Mesenchymal stem cell (in vitro differentiated cells and primary cell): ENCODE measurements at places on chromosomes 11 and 22.
A peak's percentile ranks its signal among the peaks of the same experiment; 100 is the strongest.

DNA sequence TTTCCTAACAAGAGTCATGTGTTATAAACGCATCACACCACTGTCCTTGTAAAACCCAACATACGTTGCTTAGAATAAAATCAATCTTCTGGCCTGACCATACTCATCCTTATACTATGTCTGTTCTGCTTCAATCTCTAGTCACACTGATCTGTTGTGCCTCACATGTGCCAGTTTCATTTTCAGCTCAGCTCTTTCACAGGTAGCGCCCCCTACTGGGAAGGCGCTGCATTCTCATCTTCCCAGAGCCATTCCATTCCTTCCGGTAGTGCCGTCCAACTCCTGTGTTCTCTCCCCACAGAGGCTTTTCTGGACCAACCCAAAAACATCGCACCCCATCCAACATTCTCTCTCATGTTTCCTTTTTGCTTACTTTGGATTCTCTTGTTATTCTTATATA lies 22.2 kb downstream of the CASP5 start:
- no peak for DNase-seq
- H3K27ac ChIP-seq = no peak overlapping the region
- no peaks in the 10 kb centered on the region for H3K36me3 ChIP-seq
- H3K27me3 ChIP-seq = no peaks in the 10 kb centered on the region
- H3K4me1 ChIP-seq = peaks cover 2% of the 10 kb centered on the region

GRCh38 chr11:62122076-62122475 lies 1.7 kb upstream of the INCENP start:
- no peaks in the 10 kb centered on the region for H3K27me3 ChIP-seq
- H3K4me1 ChIP-seq = peaks cover 7% of the 10 kb centered on the region
- H3K4me3 ChIP-seq = no peak overlapping the region
- H3K36me3 ChIP-seq = no peaks in the 10 kb centered on the region

GRCh38 chr22:48500471-48501230 lies 1327.0 kb downstream of the BRD1 start:
- no peaks in the 10 kb centered on the region for H3K27me3 ChIP-seq
- DNase-seq = no peak
- no peak overlapping the region for H3K4me3 ChIP-seq
- H3K4me1 ChIP-seq = no peaks in the 10 kb centered on the region

DNA sequence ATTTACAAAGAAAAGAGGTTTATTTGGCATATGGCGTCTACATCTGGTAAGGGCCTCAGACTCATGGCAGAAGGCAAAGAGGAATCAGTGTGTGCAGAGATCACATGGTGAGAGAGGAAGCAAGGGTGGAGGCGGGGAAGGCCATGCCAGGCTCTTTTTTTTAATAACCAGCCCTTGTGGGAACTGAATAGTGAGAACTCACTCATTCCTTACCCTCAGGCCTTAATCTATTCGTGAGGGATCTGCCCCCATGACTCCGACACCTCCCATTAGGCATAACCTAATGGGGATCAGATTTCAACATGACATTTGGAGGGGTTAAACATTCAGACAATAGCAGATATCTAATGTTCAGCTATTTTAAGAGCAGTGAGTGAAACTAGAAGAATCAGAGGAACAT lies 55.7 kb downstream of the ATM start:
- no peak overlapping the region for H3K27ac ChIP-seq
- no peak for DNase-seq
- H3K27me3 ChIP-seq = no peaks in the 10 kb centered on the region
- H3K36me3 ChIP-seq = peaks cover 16% of the 10 kb centered on the region
- no peak overlapping the region for H3K4me3 ChIP-seq

- DNase-seq = peak; percentile 29
- H3K27ac ChIP-seq = no peak overlapping the region
- peaks cover 2% of the 10 kb centered on the region for H3K4me1 ChIP-seq
- no peak overlapping the region for H3K4me3 ChIP-seq
- H3K36me3 ChIP-seq = no peaks in the 10 kb centered on the region
- no peaks in the 10 kb centered on the region for H3K27me3 ChIP-seq
These were observed 29.0 kb upstream of the API5 start for GRCh38 chr11:43282607-43283440.

GRCh38 chr11:88469561-88470225 lies 132.2 kb upstream of the CTSC start:
- DNase-seq = peak; percentile 24
- H3K27ac ChIP-seq = no peak overlapping the region
- H3K27me3 ChIP-seq = no peaks in the 10 kb centered on the region
- H3K4me3 ChIP-seq = no peak overlapping the region
- H3K4me1 ChIP-seq = no peaks in the 10 kb centered on the region

DNA sequence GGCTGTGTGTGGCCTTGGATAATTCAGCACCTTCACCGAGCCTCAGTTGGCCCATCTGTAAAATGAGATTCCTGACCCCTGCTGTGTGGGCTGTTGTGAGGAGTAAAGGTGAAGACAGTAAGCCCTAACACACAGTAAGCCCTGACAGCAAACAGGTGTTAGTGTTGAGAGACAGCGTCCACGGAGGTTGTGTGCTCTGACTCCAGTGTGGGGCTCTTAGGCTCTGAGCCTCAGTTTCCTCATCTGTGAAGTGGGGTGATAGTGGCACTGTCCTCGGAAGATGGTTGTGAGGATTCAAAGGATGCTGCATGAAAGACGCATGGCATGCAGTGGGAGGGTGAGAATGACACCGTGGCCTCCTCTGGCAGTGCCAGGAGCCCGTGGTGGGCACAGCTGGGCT lies 14.2 kb downstream of the DPP3 start:
- peaks cover 10% of the 10 kb centered on the region for H3K4me1 ChIP-seq
- no peak for DNase-seq
- H3K36me3 ChIP-seq = peaks cover 70% of the 10 kb centered on the region
- no peak overlapping the region for H3K27ac ChIP-seq

DNA sequence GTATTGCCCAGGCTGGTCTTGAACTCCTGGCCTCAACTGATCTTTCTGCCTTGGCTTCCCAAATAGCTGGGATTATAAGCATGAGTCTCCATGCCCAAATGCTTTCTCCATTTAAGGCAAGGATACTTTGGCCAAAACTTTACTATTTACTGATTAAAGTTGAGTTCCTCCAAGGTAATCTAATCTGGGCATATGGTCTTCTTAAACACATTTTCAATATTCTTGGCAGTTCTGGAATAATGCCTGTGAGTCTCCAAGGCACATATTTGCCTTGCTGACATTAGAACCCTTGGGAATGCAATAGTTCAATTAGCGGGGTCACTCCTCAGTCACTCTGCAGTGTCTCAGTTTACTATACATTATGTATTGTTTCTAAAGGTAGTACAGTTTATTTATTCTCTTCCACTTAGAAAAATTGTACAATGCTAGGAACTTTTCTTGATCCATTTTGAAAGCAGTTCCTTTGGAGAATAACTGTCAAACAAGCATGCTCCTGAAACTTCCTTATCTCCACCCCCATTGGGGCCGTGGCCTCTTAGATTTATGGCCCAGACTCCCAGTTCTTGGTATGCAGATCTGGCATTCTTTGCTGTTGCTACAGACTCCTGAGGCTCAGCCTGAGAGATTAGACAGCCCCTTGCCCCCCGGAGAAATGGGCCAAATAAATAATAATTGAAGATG lies 13.1 kb upstream of the RAB38 start:
- H3K4me1 ChIP-seq = no peaks in the 10 kb centered on the region
- no peak overlapping the region for H3K27ac ChIP-seq
- no peaks in the 10 kb centered on the region for H3K36me3 ChIP-seq
- peak; percentile 59 for DNase-seq
- no peaks in the 10 kb centered on the region for H3K27me3 ChIP-seq

- H3K4me1 ChIP-seq = peaks cover 19% of the 10 kb centered on the region
- H3K27ac ChIP-seq = no peak overlapping the region
- H3K4me3 ChIP-seq = peak overlapping the region; percentile 75
- H3K36me3 ChIP-seq = no peaks in the 10 kb centered on the region
- DNase-seq = no peak
These were observed 452 bp downstream of the MACROD1 start for GRCh38 chr11:64165481-64165841.

GRCh38 chr22:20404881-20405280 lies 10.9 kb downstream of the ZNF74 start:
- no peaks in the 10 kb centered on the region for H3K27me3 ChIP-seq
- peaks cover 10% of the 10 kb centered on the region for H3K4me1 ChIP-seq
- H3K4me3 ChIP-seq = no peak overlapping the region
- H3K27ac ChIP-seq = no peak overlapping the region
- DNase-seq = no peak

DNA sequence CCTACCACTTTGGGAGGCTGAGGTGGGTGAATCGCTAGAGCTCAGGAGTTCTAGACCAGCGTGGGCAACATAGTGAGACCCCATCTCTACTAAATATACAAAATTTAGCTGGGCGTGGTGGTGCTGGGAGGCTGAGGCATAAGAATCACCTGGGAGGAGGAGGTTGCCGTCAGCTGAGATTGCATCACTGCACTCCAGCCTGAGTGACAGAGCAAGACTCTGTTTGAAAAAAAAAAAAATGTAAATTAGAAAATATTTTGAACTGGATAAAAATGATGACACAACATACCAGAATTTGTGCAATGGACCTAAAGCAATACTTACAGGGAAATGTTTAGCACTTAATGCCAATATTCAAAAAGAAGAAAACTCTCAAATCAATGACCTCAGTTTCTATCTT lies 46.4 kb downstream of the ATG16L2 start:
- no peak for DNase-seq
- peaks cover 2% of the 10 kb centered on the region for H3K4me1 ChIP-seq
- H3K36me3 ChIP-seq = no peaks in the 10 kb centered on the region
- H3K27me3 ChIP-seq = no peaks in the 10 kb centered on the region
- no peak overlapping the region for H3K27ac ChIP-seq

- no peak overlapping the region for H3K27ac ChIP-seq
- H3K4me1 ChIP-seq = no peaks in the 10 kb centered on the region
- no peaks in the 10 kb centered on the region for H3K36me3 ChIP-seq
- H3K4me3 ChIP-seq = no peak overlapping the region
- peaks cover 19% of the 10 kb centered on the region for H3K27me3 ChIP-seq
- DNase-seq = no peak
These were observed 88.7 kb downstream of the IGLL5 start for GRCh38 chr22:22976033-22976922.

- no peak overlapping the region for H3K27ac ChIP-seq
- DNase-seq = no peak
- no peaks in the 10 kb centered on the region for H3K36me3 ChIP-seq
- H3K4me3 ChIP-seq = no peak overlapping the region
These were observed 1.8 kb downstream of the UBQLN3 start for GRCh38 chr11:5507933-5508305.

DNA sequence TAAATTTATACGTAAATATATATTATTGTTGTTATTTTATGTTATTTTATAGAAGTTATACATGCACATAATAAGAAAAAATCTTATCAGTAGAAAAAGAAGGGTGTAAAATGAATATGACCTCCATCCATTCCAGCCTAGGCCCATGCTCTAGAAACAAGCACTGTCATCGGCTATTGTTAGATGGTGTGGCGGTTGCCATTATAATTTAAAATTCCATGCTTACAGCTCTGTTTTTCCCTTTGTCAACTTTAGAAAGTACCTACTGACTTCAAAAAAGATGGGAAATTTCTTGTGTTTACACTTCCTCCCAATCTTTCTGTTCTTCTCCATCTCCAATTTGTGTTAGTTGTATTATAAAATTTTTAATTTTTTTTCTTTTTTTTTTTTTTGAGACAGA lies 61.9 kb upstream of the RDX start:
- H3K36me3 ChIP-seq = no peaks in the 10 kb centered on the region
- H3K27me3 ChIP-seq = peaks cover 4% of the 10 kb centered on the region
- H3K4me3 ChIP-seq = no peak overlapping the region
- H3K4me1 ChIP-seq = peaks cover 5% of the 10 kb centered on the region
